ENCODE measurements at places on chromosomes 7 and 10.

DNA sequence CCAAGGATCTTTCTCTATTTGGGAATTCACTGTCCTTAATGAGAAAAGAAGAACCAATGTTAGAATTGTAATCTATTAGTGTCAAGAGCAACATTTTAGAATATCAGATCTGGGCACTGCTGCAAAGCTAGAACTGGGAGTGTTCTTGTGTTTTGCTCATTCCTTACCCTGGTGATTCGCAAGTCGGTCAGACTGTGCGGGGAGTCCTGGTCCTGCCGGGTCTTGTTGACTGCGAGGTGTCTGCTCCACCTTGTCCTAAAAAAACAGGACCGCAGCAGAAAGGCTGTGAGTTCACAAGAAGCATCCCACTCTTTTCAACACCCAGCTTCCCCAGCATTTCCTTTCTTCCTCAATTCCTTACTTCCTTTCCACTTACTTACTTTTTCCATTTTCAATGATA lies 79.0 kb downstream of the GRB10 start:
- no peak for DNase-seq

DNA sequence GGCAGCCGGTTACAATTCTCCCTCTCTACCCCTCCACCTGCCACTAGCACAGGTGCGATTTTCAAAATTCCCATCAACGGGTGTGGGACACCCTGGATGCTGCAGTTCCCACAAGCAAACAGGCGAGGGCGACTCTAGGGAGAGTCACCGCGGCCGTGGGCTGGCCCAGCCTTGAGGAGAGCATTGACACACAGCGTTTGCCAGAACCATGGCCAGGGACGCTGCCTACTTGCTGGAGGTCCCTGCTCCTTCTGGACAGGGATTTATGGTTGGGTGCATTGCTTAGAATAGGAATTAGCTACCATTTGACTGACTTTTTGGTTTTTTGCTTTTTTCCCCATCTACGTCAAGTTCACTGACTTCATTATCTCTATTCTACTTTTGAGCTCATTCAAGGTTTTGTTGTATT lies 19.0 kb upstream of the CLDN4 start:
- peak; percentile 78 for DNase-seq

DNA sequence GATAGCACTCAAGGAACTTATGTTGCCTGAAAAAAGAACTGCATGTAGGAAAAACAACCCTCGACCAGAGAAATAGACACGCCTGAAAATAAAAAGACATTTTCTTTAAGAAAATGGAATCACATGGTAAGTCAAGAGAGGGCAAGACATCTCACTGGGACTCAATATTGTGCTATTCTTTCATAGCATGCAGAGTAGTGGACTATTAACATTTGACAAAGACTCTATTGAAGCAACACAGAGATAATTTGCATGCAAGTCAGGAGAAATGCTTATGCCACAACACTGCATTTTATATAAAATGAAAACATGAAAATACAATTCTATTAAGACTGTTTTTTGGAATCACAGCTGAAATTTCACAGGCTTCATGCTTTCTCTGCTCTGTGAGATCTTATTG lies 77.9 kb upstream of the RHOBTB1 start:
- DNase-seq, result no peak

GRCh38 chr7:83429493-83429892 lies 219.4 kb downstream of the SEMA3E start:
- DNase-seq, result no peak
